DMS79 (cell line): ENCODE measurements at places on chromosomes 16 and 17.

DNA sequence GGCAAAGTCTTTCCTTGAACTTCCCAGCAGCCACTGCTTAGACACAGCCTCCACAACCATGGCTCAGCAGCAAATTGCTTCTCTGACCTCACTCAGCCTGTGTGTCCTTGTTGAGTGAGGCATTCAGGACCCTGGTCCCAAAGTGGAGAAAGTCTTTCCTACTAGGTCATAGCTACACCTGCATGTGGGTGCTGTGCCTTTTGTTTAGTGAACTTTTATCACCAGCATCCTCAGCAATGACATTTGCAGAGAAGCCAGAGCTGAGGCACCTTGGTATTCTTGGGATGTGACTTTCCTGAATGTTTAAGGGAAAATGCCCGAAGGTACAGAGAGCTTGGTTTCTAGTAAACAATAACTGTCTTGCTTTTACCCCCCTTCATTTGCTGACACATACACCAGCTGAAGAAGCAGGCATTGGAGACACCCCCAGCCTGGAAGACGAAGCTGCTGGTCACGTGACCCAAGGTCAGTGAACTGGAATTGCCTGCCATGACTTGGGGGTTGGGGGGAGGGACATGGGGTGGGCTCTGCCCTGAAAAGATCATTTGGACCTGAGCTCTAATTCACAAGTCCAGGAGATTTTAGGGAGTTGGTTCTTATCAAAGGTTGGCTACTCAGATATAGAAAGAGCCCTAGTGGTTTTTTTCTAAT lies 20.9 kb upstream of the STH start:
- DNase-seq, result no peak

- no peak for DNase-seq
Measured at GRCh38 chr16:67537270-67537635, 8.6 kb downstream of the RIPOR1 start.

DNA sequence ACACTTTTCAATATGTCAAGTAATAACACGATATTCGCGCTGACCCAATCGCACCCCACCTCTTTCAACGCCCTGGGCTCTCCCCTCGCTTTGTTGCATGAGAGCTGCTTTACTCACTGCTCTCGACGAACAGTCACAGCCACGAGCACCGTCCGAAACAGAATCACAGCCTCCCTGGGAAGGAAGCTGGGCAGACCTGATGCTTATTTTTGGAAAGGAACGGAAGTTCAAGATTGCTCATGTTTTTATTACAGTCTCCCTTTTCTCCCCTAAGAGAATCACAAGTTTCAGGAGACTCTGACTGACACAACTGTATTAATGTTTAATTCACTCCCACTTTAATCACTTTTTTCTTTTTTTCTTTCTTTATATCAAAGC lies 67.8 kb downstream of the ANKRD11 start:
- DNase-seq, result no peak

DNA sequence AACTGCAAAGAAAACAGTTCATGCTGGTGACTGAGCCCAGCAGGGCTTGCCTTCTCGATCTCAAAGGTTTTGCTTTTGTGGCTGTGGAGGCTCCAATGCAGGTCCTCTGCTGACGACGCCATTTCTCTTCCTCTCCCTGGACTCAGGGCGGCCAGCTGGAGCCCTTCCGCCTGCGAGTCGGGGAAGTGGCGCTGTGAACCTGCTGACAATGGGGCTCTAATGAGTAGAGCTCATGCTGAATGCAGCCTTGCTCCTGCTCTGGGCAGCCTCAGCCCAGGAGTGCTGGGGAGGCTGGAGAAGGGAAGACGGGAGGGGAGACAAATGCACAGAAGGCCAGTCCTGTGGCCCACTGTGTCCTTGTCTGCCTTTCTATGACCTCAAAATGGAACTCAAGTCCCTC lies 43.8 kb downstream of the VAC14 start:
- DNase-seq, result no peak

DNA sequence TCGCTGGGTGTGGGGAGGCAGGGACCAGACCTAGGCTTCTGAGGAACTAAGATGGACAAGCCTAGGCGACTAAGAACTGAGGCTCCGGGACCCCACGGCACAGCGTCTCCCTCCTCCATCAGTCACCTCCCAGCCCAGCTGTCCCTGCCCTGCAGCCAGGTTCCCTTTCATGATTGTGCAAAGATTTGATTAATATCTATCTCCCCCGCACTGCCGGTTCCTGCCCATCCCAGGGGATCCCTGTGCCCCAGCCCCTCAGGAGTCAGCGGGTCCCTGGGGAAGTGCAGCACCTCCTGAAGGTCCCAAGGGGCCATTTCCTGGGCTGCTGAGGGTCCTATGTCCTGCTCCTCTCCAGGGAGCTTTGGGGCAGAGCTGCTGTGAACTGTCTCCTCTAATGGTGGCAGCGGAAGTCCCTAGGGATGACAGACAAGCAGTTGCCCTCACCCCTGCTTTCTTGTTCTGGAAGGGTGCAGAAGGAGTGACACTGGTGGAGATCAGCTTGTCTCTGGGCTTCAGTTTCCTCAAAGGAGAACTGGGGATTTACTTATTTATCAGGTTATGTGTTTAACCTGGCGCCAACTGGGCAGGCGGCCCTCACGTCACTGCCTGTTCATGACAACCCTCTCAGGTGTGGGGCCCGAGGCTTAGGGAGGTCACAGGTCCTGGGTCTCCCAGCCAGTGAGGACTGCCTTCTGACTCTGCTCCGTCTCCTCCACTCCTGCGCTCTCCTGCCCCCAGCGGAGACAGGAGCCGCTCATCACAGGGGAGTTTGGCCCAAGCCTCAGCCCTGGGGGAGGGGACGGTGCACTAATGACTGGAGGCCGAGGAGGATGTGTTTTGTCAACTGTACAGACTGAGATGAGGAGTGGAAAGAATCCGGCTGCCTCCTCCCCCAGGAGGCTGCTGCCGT lies 1.9 kb upstream of the C16orf74 start:
- DNase-seq, result no peak

- peak; percentile 55 for DNase-seq
Measured at GRCh38 chr16:84593825-84594724, 23.8 kb downstream of the COTL1 start.

DNA sequence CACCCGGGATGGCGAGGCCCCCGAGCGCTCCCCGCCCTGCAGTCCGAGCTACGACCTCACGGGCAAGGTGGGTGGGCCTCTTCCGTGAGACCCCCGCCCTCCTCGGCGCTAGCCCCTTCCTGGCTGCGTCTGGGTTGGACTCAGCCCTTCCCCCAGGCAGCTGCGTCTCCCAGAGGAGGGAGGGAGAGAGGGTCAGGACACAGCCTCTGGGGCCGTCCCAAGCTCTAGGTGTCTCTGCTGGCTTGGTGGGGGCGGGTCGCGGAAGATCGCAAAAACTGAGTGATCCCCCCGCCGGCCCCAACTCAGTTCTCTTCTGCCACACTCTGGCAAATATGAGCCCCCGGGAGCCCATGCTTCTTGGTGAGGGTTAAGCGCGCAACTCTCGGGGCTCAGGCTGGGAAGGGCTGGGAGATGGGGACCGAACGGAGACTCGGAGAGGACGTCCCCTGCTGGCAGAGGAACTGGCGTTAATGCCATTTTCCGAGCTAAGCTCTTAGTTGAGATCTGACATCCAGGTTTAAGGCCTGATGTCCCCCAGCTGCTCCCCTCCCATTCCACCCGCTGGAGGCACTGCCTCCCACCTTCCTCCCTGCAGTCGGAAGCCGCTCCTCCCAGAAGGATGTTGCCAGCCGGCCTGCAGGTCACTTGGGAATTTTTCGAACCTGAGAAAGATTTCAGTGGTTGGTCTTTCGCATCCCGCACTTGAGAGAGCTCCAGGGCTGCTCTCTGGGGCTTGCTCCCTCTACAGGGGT lies 419 bp downstream of the RAB37 start:
- no peak for DNase-seq

DNA sequence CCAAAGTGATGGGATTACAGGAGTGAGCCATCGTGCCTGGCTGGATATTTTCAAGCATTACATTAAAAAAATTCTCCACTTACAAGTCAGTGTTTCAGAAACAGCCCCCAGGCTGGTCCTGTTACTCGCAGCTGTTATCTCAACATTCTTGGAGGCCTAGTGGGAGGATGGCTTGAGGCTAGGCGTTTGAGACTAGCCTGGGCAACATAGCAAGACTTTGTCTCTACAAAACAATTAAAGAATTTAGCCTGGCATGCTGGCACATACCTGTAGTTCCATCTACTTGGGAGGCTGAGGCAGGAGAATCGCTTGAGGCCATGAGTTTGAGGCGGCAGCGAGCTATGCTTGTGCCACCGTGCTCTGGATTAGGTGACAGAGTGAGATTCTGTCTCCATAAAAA lies 26.5 kb upstream of the SPNS3 start:
- no peak for DNase-seq

- DNase-seq, result no peak
Measured at GRCh38 chr16:30972872-30973271, 12.1 kb upstream of the HSD3B7 start.

DNA sequence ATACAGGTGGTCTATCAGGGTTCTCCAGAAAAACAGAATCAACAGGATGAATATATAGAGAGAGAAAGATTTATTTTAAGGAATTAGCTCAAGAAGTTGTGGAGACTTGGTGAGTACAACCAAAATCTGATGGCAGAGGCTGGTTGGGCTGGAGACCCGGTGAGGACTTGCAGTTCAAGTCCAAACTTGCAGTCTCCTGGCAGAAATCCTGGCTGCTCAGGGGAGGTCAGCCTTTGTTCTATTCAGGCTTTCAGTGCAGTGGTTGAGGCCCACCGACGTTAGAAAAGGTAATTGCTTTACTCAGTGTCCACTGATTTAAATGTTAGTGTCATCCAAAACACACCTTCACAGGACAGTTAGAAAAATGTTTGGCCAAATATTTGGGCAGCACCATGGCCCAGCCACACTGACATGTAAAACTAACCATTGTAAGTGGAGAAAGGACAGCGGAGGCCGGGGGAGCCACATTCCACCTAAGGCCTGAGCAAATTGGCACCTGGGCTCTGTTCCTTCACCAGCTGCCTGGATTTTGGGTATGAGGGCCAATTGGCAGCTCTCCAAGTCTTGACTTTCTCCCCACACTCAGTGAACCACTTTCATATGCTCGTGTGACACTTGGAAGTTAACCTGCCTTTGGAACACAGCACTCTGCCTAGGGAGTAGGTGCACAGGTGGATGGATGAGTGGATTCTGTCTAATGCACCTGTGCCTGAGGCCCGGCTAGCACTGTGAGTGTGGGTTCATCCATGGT lies 54.7 kb downstream of the CACNG5 start:
- DNase-seq, result peak; percentile 81

DNA sequence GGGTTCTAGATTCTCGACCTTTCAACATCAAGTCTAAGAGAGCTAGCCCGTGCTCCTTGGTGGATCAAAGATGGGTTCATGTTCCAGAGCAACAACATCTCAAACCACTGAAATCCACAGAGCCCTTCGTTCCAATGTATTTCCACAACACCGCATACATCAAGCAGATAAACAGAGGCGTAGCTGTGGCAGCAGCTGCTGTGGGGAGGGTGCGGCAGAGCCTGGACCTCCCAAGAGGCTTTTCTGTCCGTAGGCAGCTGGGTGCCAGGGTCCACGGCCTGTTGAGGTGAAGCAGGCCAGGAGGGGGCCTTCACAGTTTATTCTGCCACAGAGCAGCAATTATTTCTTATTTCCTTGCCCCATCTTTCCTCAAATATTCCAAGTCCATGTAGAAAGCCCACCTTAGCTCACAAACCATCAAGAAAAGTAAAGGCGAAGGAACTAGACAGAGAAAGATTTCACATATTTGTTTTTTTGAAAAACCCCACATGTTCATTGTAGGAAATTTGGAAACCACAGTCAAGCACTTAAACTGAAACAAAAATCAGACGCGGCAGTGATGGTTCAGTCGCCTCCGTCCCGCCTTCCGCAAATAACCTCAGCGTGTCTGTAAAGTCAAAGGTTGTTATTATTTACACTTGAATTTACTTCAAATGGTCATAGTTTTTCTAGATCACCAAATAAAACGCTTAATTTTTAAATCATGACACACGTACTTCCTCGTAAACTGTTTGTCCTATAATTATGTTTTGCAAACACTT lies 144.6 kb upstream of the FOXF1 start:
- DNase-seq, result no peak

DNA sequence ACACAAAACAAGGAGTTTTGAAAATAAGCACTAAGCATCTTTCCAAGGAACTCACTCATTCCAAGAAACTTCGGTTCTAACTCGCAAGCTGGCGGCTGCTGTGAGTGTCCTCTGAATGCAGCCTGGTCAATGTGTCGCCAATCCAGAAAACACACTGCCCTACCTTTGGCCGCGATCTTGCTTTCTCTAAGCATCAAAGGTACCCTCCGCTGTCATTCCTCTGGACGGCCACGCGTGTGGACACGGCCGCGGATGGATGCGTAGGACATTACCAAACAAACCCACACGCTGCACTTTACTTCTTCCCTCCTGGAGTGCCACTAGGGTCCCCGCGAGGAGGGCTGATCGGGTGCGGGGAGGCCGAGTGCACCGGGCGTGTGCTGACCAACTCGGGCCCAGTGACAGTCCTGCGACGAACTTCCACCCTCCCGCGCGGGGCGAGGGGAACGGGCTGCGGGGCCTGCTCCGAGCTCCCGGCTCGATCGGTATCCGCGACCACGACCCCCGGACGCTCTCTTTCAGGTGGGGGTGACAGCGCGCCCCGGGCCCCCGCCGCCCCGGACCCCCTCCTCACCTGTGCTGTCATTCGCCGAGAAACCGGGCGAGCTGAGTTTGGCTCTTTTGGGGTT lies 1.1 kb downstream of the CREBBP start:
- DNase-seq, result no peak

GRCh38 chr16:30929167-30929566 lies 5.8 kb downstream of the FBXL19 start:
- DNase-seq, result no peak

DNA sequence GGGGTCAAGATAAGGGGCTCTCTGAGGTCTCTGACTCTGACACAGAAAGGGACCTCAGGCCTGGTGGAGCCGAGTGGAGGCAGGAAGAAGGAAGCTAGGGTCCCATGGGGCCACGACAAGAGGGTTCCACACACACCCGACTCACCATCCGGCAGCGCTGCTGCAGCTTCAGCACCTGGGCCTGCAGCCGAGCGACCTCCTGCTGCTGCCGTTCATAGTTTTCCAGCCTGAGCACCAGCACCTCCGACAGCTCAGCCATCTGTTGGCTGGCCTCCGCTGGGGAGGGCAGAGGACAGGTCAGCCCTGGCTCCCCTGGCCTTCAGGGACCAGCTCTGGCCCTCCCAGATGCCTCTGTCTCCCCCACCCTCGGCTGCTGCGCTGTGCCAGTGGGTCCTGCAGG lies 6.4 kb downstream of the HAP1 start:
- DNase-seq, result no peak

- DNase-seq, result peak; percentile 40
Measured at GRCh38 chr17:50169121-50169764, 3.4 kb downstream of the SGCA start.

- no peak for DNase-seq
Measured at GRCh38 chr17:9875441-9875840, 29.6 kb downstream of the RCVRN start.
